ENCODE measurements at places on chromosomes 3 and 15. TPM values are rescaled to one million over a fixed set of nuclear protein-coding genes. Genes with fewer than 3 reads are reported as not detected.
A peak's percentile ranks its signal among the peaks of the same experiment; 100 is the strongest.

The CORO2B gene
- total RNA-seq, result 0.16 TPM

The CLRN1 gene
- total RNA-seq, result not detected

- no peak overlapping the region for H3K4me3 ChIP-seq
- peaks cover 25% of the 10 kb centered on the region for H3K36me3 ChIP-seq
- peaks cover 2% of the 10 kb centered on the region for H3K27me3 ChIP-seq
- DNase-seq, result peak; percentile 82
- H3K4me1 ChIP-seq, result peaks cover 9% of the 10 kb centered on the region
- no peak overlapping the region for H3K27ac ChIP-seq
These were observed 20.8 kb upstream of the FAN1 start for GRCh38 chr15:30882849-30883433.

GRCh38 chr15:42031198-42031915, 10.5 kb upstream of the PLA2G4E start:
- H3K27me3 ChIP-seq, result peaks cover 20% of the 10 kb centered on the region
- H3K4me3 ChIP-seq, result no peak overlapping the region
- peaks cover 5% of the 10 kb centered on the region for H3K4me1 ChIP-seq
- DNase-seq, result no peak

The IGDCC3 gene
- total RNA-seq, result not detected

DNA sequence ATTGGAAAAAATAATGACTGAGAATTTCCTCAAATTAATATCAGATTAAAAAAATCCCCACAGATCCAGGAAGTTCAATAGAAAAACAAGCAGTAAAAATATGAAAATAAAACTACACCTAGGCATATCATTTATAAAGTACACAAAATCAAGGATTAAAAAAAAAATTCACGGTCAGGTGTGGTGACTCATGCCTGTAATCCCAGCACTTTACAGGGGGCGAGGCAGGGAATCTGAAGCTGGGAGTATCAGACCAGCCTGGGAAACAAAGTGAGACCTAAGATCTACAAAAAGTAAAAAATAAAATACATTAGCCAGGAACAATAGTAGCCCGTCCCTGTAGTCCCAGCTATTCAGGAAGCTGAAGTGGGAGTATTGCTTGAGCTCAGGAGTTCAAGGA, 778.3 kb upstream of the ALCAM start:
- H3K4me3 ChIP-seq, result no peak overlapping the region
- DNase-seq, result no peak

GRCh38 chr3:101829437-101829830, 19.9 kb upstream of the NFKBIZ start:
- H3K36me3 ChIP-seq, result peaks cover 46% of the 10 kb centered on the region
- peak overlapping the region; percentile 97 for H3K27ac ChIP-seq
- no peak for DNase-seq

DNA sequence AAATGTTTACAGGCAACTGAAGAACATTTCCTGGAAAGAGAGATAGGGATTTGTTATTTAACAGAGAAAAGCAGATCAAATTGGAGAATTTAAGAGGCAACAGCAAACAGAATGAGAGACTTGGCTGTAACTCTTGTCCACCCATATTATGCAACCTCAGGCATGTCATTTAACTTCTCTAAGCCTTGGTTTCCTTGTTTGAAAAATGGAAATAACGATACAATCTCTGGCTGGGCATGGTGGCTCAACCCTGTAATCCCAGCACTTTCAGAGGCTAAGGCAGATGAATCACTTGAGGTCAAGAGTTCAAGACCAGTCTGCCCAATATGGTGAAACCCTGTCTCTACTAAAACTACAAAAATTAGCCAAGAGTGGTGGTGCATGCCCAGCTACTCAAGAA, 23.7 kb downstream of the ARRDC4 start:
- no peak for DNase-seq
- H3K4me1 ChIP-seq, result peaks cover 3% of the 10 kb centered on the region
- no peak overlapping the region for H3K27ac ChIP-seq
- no peak overlapping the region for H3K4me3 ChIP-seq
- no peaks in the 10 kb centered on the region for H3K27me3 ChIP-seq

Measured in activated CD4-positive, alpha-beta T cell treated with anti-CD3 and anti-CD28 coated beads, Interleukin-2, amount 10 ng/mL, durations not matched to agents 24 days and 14 days (primary cell).